Mesenteric fat pad (tissue), 1 donor: ENCODE measurements at places on chromosomes 7 and 10.
A peak's percentile ranks its signal among the peaks of the same experiment; 100 is the strongest.

GRCh38 chr7:138563808-138564207 is 103.7 kb downstream of the TRIM24 start:
- DNase-seq: no peak

DNA sequence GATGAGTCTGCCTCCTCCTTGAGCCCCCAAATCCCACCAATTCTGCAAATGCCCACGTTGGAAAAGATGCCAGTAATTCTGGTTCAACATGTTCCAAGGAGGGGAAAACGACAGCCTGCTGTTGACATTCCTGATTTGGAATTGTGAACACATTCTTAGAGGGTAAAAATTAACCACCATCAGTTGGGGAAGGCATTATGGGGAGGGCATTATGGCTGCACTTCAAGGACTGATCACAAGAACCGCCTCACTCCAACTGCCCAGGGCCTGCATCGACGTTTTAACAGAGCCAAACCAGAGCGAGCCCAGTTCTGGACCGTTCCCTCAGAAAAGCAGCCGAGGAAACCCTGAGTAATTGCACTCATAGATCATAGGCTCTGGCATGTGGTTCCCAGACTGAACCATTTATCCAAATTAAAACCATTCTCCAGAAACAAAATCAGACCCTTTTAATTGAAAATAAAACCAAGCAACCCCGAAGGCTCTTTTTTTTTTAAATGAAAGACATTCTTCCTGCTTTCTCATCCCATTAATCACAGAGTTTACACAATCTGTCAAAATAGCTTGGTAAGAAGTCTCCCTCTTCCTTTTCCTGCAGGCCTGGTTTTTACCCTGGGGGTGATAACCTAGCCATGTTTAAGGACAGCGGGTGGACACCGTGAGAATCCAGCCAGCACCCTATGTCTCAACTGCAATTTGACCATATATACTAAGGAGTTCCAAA is 8.0 kb downstream of the TNS3 start:
- DNase-seq: no peak

DNA sequence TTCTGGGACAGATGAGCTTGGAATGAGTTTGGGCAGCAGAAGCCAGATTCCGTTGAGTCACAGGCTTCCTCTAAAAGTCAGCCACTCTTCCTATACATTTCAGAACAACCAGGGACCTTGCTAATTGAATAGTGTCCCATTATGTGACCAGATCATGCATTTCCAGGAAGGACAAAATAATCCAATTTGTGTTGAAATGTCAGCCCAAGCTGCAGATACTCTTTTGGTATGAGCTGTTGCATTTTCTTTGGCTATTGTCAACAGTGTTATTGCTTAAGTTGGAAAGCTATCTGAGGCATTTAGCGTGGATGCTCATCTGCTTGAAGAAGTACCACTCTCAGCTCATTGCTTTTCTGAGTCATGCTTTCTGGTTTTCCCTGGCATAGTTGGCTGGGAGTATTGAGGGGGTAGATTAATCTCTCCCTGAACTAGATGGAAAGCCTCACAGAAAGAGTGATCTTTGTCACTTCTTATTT is 223.7 kb upstream of the HABP2 start:
- no peak for DNase-seq

DNA sequence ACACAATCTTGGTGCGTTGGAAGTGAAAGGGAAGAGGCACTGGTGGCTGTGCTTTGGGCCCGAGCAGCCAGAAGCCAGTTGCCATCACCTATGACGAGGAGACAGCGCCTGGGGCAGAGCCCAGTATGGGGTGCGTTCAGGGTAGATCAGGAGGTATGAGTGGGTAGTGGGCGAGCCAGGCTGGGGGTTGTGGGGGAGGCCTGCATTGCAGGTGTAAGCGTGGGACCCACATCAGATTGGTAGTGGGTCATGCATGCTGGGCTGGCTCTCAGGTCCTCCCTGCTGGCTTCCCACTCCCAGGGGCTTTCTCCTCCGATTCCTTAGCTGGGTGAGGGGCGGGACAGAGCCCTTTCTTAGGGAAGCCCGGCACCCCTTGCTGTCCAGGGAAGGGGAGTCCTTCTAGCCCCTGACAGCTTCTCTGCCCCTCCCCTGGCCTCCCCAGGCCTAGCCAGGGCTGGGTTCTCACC is 445 bp upstream of the PVRIG start:
- DNase-seq: no peak

DNA sequence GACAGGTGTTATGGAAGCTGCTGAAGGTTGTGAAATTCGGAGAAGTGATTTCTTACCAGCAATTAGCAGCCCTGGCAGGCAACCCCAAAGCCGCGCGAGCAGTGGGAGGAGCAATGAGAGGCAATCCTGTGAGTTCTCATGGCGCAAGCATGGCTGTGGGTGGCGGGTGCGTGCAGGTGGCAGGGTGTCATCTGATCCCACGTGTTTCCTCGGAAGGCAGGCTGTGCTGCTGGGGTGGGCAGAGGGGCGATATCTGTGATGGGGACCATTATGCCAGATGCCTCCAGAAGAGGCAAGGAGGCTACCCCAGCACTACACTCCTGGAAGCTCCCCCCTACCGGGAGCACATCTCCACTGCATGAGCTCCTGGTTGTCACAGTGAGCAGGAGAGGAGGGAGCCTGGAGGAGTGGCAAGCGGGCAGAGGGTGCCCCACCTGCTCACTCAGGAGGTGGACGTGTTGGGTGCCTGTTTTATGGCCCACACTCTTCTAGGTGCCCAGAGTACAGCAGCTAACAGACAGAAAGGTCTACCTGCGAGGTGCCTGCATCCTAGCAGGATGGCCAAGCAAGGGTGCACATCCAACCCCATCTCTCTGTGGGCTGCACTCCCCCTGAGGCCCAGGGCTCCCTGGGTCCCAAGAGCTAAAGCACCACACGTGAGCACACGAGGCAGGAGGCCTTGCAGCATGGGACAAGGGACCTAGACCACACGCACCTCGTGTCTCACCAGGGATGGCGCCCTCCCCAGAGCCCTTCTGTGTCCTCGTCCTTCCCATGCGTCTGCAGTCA is 204.7 kb downstream of the EBF3 start:
- peak; percentile 64 for DNase-seq

DNA sequence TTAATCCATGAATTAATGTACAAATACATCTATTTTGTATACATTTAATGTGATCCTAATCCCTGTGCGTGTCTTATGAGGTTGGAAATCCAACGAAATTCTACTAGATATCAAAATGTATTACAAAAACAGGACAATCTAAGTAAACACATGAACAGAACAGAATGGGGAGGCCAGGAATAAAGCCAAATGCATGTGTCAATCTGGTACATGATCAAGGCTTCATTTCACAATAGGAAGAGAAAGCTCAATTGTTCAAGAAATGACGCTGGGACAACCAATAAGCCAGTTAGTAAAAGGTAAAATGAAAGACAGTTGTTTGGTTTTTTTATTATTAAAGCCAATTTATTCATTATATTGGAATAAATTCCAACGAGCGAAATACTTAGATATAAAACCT is 83.0 kb downstream of the COL13A1 start:
- no peak for DNase-seq

GRCh38 chr10:663466-663751 is 26.1 kb downstream of the DIP2C start:
- peak; percentile 51 for DNase-seq

DNA sequence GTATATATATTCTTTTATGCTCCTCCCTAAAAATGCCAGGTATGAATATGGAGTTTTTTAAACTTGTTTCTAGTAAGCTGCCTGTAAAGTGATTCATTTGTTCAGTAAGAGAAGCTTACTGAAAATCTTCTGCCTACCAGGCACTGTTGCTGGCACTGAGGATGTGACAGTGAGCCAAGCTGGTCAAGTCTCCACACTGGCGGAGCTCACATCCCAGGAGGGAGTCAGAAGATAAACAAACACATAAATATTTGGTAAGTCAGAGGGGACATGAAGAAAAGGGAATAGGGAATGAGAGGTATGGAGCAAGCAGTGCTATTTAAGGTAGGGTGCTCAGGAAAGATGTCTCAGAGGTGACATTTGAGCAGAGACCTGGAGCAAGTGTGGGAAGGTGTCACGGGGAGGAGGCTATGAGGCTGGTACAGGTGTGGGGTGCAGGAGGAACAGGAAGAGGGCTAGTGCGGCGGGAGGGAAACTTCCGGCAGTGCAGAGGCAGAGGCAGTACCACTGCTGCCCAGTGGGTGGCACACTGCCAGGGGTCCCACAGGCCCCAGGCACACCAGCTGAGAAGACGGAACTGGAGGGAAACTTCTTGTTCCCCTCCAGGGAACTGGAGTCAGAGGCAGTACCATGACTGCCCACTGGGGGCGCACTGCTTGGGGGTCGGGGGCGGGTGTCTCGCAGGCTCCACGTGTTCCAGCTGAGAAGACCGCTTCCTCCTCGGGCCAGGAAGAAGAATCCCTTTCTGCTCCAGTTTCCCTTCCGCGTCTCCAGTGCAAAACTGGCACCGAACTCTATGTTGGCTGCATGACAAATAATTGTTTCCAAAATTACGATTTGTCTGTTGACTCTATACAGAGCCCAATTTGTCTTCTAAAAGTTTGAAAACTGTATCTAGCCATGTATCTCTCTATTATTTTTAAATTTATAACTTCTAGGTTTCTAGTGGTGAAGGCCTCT is 161.0 kb downstream of the TEX36 start:
- DNase-seq: no peak

GRCh38 chr10:114071178-114071577 is 27.5 kb downstream of the ADRB1 start:
- no peak for DNase-seq

DNA sequence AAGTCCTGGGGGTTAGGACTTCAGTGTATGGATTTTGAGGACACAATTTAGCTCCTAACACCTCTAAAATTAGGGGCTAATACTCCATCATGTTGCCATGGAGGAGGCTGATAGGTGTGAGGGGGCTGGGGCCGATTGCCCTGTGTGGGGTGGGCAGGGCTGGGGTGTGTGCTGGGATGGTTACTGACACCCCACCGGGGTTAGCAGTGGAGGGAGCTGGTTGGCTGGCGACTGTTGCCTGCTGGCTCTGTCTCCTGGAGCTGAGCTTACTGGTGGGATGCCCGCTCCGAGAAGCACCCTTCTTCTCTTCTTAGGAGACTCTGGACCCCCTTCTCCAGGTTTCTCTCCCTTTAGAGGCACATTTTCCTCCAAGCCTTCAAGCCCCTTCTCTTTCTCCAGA is 22.2 kb upstream of the SH2D4B start:
- DNase-seq: no peak

GRCh38 chr7:156625580-156625979 is 15.0 kb upstream of the RNF32 start:
- no peak for DNase-seq

GRCh38 chr7:15720849-15721471 is 34.5 kb upstream of the MEOX2 start:
- DNase-seq: no peak

DNA sequence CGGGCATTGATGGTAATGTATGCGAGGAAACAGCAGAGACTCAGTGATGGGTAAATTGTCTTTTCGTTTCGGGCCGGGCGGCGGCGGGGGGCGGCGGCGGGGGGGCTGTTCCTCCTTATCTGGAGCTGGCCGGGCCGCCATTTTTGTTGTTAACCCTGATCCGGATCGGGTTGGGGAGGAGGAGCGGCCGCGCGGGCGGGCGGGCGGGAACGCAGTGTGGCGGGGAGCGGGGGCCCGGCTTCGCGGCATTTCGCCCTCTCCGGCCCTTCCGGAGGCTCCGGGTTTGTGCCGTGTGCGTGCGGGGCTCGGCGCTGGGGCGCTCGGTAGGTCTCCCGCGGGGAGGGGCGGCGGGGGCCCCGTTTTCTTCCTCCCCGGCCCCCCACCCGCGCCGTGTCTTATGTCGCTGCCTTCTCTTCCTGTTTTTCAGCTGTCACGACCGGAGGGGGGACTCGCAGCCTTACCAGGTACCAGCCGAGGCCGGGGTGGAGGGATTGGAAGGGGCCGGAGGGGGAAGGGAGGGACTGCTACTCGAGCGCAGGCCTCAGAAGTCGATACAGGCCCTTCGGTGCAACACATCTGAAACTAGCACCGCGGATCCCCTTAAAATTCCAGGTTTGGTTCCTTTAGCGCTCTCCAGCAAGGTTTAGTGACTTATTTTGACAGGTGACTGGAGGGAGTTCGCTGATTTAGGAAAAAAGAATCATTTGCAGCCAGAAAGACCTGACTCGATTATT is 820 bp downstream of the WAC start:
- peak; percentile 92 for DNase-seq

GRCh38 chr10:64682043-64682442 is 1160.8 kb downstream of the REEP3 start:
- no peak for DNase-seq

GRCh38 chr7:127392182-127392565 is 334 bp downstream of the ZNF800 start:
- peak; percentile 91 for DNase-seq

DNA sequence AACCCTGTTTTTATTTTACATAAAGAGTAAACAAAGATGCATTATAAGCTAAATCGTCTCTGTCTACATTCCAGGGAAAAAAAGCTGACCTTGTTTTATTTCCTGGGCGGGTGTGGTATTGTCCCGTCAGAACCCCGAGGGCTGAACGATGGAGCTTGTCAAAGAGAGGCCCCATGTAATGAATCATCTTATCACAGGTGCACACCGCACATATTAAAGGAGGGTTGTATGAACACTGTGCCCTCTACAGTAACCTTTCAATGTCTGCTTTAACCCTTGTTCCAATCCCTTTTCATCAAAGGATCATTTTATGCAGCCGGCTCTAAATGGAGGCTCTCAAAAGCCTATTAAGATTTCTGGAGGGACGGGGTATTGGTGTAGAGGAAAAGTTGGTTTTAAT is 158.5 kb upstream of the YAE1 start:
- DNase-seq: no peak

GRCh38 chr10:4688601-4689000 is 137.4 kb upstream of the AKR1E2 start:
- no peak for DNase-seq

DNA sequence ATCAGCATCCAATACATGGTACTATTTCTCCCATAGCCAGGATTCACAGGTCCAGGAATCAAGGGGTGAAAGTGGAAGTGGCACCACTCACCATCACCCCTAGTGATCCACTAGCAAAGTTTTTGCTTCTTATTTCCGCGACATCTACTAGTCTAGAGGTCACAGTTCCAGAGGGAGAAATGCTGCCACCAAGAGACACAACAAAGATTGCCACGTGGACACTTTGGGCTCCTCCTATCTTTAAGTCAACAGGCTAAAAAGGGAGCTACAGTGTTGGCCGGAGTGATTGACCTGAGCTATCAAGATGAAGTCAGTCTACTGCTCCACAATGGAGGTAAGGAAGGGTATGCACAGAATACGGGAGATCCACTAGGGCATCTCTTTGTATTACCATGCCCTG is 178.2 kb downstream of the AKR1D1 start:
- no peak for DNase-seq

- no peak for DNase-seq
Measured at GRCh38 chr7:44565097-44565794, 8.5 kb downstream of the DDX56 start.

DNA sequence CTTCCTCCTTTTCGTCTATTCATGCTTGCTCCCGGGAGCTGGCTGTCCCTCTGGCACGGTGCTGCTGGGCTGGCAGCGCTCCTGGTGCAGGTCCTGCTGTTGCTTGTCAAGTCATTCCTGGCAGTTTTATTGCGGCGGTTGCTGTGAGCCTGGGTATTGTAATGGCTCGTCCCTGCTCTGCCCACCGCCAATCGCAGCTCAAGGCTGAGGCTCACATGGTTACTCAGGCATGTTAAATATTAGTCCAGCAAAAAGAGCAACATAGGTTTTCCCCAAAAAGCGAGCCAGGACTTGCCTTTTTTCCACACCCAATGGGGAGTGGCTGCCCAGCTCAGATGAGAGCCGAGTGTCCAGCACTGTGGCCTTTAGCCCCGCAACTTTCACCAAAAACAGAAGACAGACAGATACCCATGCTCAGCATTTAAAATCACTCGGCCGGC is 492.9 kb upstream of the FOXK1 start:
- no peak for DNase-seq

- DNase-seq: no peak
Measured at GRCh38 chr7:33143996-33144718, 14.8 kb downstream of the BBS9 start.
